ENCODE measurements at places on chromosomes 5 and 9.

- DNase-seq = no peak
Measured at GRCh38 chr5:17306726-17307091, 89.3 kb downstream of the BASP1 start.

- DNase-seq = no peak
Measured at GRCh38 chr5:26415987-26416779, 622.2 kb downstream of the CDH9 start.

DNA sequence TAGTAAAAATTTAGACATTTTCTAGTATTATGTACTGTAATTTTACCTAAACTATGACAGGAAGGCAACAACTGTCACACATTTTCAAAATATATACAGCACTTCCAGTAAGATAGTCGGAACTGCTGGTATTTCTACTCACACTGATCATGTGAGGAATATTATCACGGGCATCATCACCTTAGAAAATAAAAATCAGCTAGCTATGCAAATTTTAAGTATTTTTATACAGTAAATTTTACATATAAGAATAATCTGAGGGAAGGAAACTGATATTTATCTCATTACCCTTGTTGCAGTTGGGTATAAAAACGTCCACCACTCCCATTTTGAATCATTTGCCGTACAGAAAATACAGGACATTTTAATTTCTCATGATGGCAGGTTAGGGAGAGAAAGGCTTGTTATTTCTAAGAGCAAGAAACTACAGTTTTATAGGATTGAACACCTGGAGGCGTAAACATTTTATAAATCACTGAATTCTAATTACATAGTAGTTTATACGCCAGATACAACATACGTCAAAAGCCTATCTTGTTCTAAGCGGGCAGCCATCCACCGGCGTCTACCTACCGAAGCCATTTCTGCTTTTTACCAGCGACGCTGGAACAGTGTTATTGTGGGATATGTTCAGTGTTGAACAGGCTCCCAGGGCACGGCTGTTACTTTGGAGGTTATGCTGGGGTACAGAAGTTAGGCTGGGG lies 729 bp upstream of the TNPO1 start:
- DNase-seq = no peak

- no peak for DNase-seq
Measured at GRCh38 chr5:121870489-121870888, 18.8 kb downstream of the FTMT start.

DNA sequence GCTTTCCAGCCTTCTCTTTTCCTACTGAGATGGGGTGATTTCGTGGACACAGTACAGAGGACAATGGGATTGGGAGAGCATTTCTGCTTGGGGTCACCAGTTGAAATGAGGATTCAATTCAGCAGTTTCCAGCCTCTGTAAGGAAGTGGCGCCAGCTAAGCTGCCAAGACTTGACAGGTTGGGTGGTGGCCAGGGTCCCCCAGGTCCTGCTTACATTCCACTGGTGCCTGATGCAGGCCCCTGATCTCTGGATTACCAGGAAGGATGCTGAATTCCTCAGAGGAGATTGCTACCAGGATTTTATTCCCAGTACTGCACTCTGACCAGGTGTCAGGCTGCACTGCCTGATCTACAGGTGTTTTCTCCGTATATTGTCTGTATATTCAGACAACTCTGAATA lies 119.7 kb downstream of the PSD2 start:
- DNase-seq = no peak

DNA sequence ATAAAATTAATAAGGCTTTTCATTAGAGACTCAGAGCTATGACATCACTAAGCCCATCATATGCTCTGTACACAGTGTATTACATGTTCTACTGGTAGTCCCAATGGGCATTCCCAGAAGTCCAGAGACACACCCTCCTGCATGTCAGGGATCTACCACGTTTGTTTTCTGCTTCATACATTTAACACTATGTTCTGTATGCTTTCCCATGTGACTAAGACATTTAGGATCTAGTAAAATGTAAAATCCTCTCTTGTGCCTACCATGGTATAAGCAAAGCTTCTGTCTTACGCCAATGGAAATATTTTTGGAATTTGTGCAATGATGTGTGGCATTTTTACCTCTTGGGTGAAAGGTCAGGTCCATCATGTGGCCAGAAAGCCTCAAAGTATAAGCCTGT lies 192.4 kb downstream of the ADAMTSL1 start:
- DNase-seq = no peak

GRCh38 chr5:178223828-178224335 lies 8.7 kb downstream of the PHYKPL start:
- DNase-seq = no peak

GRCh38 chr9:92721548-92721947 lies 43.1 kb downstream of the BICD2 start:
- no peak for DNase-seq

DNA sequence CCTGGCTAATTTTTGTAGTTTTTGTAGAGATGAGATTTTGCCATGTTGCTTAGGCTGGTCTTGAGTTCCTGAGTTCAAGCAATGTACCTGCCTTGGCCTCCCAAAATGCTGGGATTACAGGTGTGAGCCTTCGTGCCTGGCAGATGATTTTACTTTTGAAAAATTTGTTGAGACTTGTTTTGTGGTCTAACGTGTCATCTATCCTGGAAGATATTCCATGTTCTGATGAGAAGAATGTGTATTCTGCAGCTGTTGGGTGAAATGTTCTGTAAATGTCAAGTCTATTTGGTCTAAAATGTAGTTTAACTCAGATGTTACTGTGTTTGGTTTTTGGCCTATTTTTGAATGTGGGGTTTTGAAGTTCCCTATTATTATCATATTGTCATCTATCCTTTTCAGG lies 145.6 kb downstream of the XRCC4 start:
- DNase-seq = no peak

- DNase-seq = no peak
Measured at GRCh38 chr9:32832346-32832745, 49.0 kb downstream of the TMEM215 start.

DNA sequence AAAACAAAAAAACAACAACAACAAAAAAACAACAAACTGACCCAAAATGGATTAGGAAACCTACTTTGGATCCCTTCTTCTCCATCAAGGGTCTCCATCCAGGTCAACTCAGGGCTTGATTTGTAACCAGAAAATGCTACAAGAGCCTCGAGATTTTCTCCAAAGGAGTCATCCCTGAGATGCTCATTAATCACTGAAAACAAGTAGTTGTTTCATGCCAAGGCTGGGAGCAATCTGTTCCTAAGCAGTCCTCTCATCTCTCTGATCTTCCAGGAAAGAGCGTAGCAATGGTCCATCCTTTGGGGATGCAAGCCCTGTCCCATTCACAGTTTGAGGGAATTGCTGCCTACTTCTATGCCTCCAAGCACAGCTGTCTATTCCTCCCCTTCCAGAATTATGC lies 203.0 kb upstream of the MAP3K1 start:
- DNase-seq = no peak

- DNase-seq = no peak
Measured at GRCh38 chr5:16681876-16682275, 65.1 kb upstream of the RETREG1 start.

DNA sequence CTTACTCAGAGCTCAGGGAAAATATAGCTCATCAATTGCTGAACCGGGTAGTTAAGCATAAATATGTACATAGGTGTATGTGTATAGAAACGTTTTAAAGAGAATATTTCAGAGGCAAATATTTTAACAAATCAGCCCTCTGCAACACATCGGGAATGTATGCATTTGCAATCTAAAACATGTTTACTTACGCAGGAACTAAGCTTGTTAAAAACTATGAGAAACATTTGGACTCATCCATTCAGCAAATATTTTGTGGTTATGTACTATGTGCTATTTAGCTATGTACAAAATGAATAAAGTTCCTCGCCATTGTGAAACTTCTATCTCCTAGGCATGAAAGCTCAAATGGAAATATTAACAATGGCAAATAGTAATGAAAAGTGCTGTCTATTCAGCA lies 469.9 kb downstream of the ARHGEF28 start:
- no peak for DNase-seq

- no peak for DNase-seq
Measured at GRCh38 chr5:141634720-141635119, 1.9 kb downstream of the HDAC3 start.

DNA sequence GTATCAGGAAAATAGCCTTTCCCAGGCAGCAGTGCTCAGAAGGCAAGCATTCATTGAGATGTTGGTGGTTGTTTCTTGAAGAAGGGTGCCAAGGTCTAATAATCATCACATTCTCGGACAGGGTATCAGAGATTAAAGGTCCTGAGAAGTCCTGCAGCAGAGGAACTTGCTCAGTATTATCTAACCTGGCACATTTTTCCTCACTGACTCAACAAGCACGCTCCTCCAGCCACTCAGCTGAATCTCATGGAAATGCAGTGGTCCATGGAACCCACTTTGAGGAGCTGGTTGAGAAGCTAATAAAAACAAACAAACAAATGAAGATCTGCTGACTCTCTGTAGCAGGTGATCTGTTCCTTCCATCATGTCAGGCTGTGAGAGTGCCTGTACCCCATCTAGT lies 35.3 kb upstream of the ICE1 start:
- DNase-seq = no peak

- DNase-seq = no peak
Measured at GRCh38 chr5:95862671-95863382, 40.3 kb upstream of the GLRX start.

- DNase-seq = no peak
Measured at GRCh38 chr9:121362813-121363621, 7.0 kb downstream of the STOM start.

GRCh38 chr5:136115183-136115865 lies 17.3 kb upstream of the SMAD5 start:
- no peak for DNase-seq

DNA sequence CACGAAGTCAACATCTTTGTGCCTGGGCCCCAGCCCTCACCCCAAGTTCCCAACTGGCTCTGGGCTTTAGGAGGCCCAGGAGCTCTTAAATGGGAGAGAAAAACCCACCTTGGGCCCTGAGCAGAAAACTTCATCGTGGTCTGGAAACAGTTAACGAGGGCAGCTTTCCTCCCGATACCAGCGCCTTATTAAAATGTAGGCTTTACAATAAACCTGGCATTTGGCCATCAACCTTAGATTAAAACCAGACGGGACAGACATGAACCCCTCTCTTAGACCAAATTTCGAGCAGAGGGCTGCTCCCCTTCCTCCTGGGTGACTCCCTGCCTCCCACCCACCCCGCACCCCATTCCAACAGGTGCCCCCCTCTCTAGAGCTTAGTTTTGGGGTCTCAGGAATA lies 39.4 kb downstream of the PRRX2 start:
- DNase-seq = no peak

DNA sequence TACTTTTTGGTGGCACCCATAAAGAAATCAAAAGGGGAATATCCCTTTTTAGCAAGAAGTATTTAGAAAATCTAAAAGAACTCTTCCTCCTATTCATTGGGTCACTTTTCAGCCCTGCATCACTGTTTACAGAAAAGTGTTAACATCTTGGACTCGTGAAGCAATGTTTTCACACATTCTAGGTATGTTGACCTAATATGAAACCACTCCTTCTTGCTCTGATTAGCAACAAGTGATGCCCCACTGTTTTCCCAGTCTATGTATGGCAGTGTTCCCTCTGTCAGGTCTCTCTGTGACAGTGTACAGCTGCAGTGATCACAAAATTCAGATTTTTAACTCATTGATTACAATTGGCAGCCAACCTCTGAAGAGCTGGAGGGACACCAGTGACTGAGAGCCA lies 148.2 kb upstream of the SLC12A2 start:
- DNase-seq = no peak

- no peak for DNase-seq
Measured at GRCh38 chr5:67605730-67606585, 409.4 kb upstream of the CD180 start.

GRCh38 chr5:37554405-37554739 lies 175.3 kb downstream of the WDR70 start:
- DNase-seq = no peak

- no peak for DNase-seq
Measured at GRCh38 chr5:169049712-169050111, 251.2 kb downstream of the SLIT3 start.

- DNase-seq = peak; percentile 44
Measured at GRCh38 chr5:133610489-133611356, 1.6 kb downstream of the FSTL4 start.

- no peak for DNase-seq
Measured at GRCh38 chr5:149857499-149857898, 87.1 kb downstream of the PDE6A start.

DNA sequence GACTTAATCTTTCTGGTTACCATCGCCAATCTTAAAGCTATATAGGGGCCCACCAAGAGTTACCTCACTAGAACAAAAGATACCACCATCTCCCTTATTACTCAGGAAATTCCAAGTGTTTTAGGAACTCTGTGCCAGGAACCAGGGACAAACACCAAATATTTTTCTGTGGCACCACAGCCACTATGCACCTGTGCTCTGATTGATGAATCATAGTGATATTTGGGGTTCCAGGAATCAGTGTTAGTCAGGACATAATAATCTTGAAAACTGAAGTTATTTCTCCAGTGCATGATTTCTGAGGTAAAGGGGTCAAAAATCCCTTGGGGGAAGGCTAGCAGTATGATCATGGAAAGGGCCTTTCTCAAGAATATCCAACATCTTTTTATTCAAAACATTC lies 10.2 kb upstream of the TMED7 start:
- no peak for DNase-seq

GRCh38 chr5:59003124-59003523 lies 420.2 kb downstream of the RAB3C start:
- no peak for DNase-seq

GRCh38 chr9:20692554-20692953 lies 8.5 kb downstream of the FOCAD start:
- DNase-seq = no peak

DNA sequence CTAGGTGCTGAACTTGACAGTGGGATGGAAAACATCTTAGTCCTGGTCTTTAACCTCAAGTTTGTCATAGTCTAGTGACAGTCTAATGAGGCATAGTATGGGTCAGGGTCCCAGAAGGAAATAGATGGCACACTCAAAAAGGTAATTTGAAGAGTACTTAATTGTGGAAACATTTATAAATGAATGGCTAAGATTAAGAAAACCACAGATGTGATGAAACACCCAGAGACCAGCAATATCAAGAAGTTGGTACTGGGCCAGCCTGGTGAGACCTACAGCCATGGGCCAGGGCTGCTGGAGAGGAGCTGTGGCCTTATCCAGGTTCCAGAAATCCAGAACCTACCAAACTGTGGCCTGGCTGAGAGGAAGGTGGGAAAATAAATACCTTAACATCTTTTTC lies 93.5 kb upstream of the ATG10 start:
- no peak for DNase-seq

GRCh38 chr5:13316176-13316575 lies 628.3 kb downstream of the DNAH5 start:
- DNase-seq = no peak

DNA sequence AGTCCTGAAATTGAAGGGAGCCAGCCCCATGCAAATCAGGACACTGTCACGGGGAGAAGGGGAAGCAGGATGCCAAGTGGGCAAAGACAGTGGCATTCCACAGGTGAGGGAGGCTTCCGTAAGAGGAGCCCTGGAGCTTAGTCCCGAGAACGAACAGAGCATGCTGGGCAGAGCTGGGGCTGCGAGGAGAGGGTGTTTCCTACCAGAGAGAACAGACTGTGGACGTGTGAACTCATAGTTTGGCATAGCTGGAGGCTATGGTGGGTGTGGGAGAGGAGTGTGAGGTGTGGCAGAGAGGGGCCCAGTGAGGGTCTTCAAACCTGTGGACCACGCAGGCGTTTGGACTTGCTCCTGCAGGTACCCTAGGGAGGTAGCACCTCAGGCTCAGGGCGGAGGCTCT lies 102.8 kb upstream of the SMIM23 start:
- no peak for DNase-seq

GRCh38 chr5:153084511-153084910 lies 406.0 kb upstream of the GRIA1 start:
- no peak for DNase-seq

GRCh38 chr5:181259974-181260719 lies 796 bp downstream of the TRIM52 start:
- no peak for DNase-seq
